ENCODE measurements at places on chromosomes 2 and 18.

DNA sequence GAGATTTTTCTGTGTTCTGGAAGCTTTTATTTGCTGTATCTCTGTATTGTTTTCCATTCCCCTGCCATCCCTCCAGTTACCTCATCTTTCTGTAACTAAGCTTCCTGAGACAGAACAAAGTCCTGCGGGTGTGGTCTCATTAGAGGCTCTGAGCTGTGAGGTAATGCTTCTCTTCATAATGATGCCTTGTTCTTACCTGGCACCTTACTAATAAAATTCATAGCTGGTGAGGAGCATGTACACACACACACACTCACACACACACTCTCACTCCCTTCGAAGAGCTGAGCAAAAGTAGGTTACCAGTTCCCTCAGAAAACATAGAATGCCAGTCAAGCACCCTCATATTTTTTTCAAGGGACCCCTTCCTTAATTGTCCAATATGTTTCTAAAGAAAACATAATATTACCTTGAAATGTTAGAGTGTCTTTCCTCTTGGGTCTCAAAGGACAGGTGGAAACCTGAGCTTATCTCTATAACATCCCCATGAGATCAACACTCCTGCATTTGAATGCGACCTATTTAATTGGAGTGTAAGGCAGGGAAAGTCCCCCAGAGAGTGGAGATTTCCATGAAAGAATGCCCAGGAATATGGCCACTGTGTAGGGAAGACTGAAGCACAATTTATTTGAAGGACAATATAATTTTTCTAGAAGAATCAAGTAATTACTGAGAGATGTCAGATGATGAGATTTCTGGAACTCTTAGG is 161.6 kb upstream of the NCK2 start:
- DNase-seq = no peak

DNA sequence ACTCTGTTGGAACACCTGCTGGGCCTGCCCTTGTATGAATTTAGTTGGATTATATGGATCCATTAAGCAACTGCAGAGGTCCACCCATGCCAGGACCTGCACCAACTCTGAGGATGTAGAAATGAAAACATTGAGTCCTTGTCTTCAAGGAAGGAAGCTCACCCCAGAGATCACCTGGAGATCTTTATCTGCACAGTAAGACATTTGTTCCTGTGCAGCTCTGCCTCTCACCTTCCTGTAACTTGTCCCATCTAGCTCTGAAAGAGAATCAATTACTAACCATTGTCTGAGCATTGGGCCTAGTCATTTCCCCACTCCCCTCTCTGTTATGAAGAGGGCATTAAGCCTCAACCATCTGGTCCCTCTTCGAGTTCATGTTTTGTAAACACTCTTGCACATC is 105.2 kb upstream of the YWHAQ start:
- DNase-seq = no peak

DNA sequence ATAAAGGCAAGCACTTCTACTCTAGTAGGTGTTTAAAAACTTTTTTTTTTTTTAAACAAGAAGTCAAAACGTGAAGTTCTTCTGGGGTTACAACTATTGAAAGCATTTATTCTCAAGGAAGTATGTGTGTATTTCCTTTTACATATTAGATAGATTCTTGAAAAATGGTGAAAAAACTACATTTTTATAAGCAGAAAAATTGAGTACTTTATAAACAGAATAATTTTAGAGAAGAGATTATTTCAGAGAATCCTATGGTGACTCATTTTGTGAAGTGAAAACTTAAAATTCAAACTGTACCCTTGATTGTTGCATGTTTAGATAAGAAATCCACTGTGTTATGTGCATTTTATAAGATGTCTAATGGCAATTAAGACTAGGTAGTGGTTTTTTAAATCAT is 2.9 kb downstream of the EML4 start:
- no peak for DNase-seq

GRCh38 chr2:107589079-107589491 is 237.6 kb upstream of the RGPD4 start:
- DNase-seq = no peak

DNA sequence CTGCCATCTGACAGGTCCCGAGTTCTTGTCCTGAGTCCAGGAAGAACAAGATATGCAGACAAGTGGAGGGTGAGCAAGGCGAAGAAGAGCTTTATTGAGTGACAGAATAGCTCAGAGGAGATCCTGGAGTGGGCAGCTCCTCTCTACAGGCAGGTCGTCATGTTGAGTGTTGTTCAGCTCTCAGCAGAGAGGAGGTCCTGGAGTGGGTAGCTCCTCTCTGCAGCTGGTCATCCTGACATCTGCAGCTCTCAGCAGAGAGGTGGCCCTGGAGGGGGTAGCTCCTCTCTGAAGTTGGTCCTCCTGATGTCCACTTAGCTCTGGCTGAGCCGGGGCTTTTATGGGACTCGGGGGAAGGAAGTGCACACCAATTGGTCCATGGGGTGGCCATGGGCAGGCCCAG is 90.4 kb downstream of the ATAD2B start:
- no peak for DNase-seq

- DNase-seq = no peak
Observed at GRCh38 chr18:25314151-25314837, 37.7 kb downstream of the ZNF521 start.

DNA sequence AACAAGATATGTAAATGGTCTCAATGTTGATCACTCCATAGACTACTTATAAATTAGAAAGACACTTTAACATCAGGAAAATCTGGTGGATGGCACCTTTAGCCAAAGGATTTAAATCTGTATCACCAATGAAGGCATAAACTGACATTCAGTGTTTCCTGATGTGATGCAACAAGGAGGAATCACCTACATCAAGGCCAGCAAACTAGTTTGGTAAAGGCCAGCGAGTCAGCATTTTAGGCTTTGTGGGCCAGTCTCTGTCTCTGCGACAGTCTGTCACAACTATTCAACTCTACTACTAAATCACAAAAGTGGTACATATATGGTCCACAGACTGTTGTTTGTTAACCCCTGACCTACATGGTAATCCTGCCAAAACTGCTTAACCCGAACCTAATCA is 33.3 kb downstream of the C2orf76 start:
- no peak for DNase-seq

- no peak for DNase-seq
Observed at GRCh38 chr2:208112969-208113368, 11.4 kb downstream of the CRYGD start.

DNA sequence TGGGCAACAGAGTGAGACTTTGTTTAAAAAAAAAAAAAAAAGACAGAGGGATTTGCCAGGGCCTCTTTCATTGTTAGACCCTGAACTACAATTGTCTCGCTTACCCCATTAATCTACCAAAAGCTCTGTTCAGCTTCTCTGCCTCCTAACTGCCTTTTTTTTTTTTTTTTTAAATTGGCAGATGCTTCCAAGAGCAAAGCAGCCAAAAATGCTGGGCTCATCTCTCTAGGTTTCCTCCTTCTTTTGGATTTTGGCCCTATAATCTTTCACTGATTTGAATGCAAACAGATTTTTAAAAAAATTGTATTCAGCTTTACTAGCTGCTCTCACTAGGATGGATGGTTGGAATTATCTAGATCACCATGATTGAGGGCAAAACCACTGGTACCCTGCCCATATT is 33.2 kb upstream of the RAPGEF4 start:
- no peak for DNase-seq

DNA sequence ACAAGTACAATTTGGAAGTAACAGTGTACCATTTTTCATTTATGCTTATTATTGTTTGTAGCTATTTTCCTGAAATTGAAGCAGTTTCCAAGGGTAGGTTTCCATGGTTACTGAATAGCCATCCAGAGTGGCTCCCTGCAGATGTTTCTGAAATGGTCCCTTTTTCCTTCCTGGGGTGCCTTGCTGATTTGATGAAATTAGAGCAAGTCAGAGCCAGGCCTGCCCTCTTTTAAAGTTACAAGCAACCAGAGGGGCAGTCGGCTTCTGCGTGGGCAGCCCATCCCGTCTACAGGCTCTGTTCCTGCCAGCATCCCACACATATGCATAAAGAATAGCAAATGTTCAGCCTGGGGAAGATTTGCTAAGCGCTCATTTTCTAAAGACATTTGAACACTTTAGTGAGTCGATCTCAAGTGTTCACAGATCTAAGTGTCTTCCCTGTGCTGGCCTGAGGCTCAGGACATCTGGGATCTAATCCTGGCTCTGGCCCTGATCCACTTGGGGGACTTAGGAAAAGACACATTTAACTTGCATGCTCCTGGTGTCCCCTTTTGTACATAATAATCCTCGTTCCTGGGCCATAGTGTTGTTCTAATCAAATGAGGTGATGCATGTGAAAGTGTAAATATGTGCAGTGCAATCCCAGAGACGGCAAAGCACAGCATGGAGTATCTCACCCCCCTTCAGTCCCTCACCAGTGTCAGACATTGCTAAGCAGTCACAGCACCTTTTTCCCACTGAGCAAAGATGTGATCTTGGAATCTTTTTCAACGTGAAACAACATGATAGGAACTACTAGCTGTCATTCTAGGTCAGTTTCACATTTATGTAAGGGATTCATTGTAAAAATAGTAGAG is 92.2 kb downstream of the STPG4 start:
- no peak for DNase-seq

GRCh38 chr18:58315739-58316215 is 271.8 kb downstream of the NEDD4L start:
- DNase-seq = no peak

GRCh38 chr2:118939994-118940393 is 2.0 kb upstream of the MARCO start:
- DNase-seq = no peak

DNA sequence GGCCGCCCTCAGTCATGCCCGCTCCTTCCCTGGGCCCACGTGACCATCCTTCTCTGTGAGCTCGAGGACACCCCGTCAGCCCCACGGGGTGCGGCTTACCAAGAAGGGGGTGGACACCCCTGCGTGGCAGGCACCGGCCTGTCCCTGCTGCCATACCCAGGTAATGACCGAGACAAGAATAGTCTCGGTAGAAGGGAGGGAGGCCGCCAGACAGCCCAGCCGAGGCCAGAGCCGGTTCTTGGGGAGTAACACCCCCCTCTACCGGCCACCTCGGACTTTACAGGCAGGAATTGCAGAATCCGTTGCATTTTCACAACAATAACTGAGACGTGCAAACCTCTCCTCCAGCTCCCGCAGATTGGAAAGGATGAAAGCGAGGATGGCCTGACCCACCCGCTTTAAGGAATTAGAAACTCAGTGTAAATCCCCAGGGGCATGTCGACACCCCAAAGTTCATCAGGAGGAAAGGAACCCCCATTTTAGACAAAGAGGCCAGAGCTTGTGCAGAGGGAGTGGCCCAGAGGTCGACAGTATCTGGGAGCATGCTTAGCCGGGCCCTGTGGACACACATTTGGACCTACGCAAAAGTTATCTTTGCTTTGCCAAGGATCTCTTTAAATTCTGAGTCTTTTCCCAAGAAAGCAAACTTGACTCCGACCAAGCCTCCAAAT is 60.1 kb upstream of the GLI2 start:
- DNase-seq = peak; percentile 45

DNA sequence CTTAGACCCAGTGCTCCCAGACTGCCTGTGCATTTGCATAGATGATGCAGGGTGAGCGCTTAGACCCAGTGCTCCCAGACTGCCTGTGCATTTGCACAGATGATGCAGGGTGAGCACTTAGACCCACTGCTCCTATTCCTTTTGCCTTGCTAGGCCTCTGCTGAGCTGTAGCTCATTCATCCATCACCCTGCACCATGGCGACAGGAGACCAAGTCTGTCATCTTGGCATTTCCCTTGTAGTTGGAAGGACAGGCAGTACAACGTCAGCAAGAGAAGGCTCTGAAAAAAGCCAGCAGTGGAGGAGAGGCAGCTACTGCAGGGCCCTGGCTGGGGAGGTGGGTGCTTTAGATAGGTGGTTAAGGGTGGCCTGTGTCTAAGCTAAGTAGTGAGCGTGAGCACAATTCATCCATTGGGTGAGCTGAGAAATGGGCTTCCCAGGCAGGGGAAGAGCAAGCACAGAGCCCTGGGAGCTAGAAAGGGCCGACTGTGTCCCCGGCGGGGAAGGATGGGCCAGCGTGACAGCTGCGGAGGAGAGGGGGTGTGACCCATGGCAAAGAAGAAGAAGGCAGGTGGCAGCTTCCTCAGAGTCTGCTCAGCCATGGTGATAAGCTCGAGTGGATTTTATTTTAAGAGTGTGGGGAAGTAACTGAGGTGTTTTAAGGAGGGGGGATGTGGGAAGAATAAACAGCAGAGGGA is 108.8 kb downstream of the LPIN1 start:
- DNase-seq = no peak

DNA sequence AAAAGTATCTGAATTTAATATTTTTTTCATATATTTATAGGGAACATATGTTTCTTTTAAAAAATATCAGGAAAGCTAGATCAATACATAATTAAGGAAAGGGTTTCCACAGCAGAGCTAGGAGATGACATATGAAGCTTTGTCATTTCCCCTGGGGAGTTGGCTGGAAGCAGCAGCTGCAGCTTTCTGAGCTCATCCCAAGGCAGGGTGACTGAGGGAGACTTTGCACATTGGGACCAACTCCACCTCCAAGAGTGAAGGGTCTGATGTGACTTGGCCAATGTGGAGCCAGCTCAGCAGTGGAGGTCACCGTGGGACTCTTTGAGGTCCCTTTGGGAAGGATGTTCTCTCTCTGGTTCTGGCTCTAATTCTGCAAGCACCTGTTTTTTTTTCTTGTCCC is 315.1 kb downstream of the RDH14 start:
- DNase-seq = no peak

GRCh38 chr18:3321133-3321812 is 59.3 kb downstream of the MYL12B start:
- DNase-seq = no peak

GRCh38 chr18:10514601-10515000 is 11.2 kb upstream of the NAPG start:
- DNase-seq = no peak

GRCh38 chr2:108534584-108535356 is 500 bp downstream of the LIMS1 start:
- DNase-seq = peak; percentile 58

Data from HAP-1 (cell line).